COR-L47 (cell line): ENCODE measurements at places on chromosomes 1 and 21.

- DNase-seq: peak; percentile 72
These were observed at the start of gene COL16A1 for GRCh38 chr1:31703431-31704270. COL16A1 (minus strand) TSS chr1:31704017; CDS start chr1:31702193, 1,824 bp downstream.

- peak; percentile 79 for DNase-seq
These were observed 18.2 kb upstream of the RC3H1 start for GRCh38 chr1:174040387-174040786.

DNA sequence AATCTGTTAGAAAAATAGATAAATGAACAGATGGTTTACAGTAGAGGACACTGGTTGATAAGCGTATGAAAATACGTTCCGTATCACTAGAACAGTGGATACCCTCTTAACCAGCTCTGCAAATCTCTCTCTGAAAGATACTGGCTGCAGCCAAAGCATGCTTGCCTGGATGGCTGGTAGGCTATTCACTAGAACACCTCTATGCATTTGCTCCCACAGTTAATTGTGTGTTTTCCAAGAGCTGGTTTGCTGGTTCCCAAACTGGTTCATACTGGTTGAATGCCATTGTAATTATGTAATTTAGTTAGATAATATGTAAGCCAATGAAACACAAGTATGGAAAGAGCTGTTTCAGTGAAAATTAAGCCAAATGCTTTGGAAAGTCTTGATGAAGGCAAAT lies 126.6 kb downstream of the C1orf21 start:
- no peak for DNase-seq

DNA sequence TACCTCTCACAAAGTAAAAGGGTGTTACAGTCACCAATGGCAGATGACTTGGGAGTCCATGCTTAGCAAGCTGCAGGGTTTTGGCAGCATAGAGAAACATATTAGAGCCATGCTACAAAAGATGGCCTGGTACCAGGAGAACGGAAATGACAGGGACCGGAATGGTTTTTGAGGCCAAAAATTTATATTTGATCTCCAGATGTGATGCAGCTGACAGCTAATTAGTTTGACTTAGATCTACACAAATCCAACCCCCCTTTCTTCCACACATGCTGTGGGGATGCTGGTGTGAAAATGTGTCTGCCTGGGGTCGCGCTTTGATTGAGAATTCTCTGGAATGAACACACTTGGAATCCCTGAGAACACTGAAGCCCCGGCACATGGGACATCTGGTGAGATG lies 26.5 kb downstream of the SYF2 start:
- no peak for DNase-seq

GRCh38 chr1:211320980-211321379 lies 5.7 kb upstream of the TRAF5 start:
- DNase-seq: no peak

DNA sequence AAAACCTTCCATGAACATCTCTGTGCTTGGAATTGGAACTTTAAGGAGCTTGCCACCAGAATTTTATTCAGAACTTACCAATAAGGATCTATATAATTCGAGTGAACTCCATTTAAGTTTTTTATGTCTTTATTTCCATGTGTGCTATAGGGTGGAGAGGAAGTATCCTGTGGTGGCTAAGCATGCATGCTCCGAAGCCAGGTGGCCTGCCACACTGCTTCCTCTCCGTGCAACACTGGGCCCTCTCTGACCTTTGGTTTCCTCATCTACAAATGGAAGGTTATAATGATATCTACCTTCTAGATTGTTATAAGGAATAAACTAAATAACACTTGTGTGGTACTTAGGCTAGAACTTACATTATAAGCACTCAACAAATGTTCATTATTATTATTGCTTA lies 382.1 kb downstream of the PTPRC start:
- no peak for DNase-seq
